Gastroesophageal sphincter (tissue), 4 donors: ENCODE measurements at places on chromosomes 12 and 14. TPM values are rescaled to one million over a fixed set of nuclear protein-coding genes. Genes with fewer than 3 reads are reported as not detected.

Gene OVCH1
- 0.39 TPM for total RNA-seq

Gene TMBIM6
- 251 TPM for total RNA-seq

Gene MANSC1
- total RNA-seq = 21.3 TPM

Gene MGP
- 595 TPM for total RNA-seq

Gene KRT6C
- 52.0 TPM for total RNA-seq
